NCI-H774 (cell line): ENCODE measurements at places on chromosomes 6 and 20.

DNA sequence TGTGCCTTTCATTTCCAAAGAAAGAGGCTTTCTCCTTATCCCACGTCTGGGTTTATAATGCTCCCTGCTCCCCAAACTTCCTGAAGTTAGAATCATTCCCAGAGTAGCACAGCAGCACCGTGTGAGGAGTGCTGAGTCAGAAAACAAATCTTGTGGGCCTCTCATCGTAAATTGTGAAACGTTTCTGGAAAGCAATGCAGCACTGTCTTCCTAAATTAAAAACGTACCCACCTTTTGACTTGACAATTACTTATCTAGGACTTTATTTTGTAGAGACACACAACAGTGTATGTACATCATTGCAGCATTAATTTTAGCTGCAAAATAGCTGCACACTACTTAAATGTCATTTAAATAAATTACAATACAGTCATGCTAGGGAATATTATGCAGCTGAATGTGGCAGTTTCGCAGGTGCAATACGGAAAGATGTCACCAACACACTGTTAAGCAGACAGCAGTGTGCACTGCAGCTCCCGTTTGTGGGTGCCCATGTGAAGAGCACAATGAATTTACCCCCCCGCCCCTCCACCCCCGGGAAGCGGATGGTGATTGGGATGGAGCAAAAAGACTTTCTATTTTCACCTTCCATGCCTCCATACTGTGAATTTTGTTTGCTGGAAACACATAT, 30.8 kb downstream of the RRBP1 start:
- no peak for DNase-seq

DNA sequence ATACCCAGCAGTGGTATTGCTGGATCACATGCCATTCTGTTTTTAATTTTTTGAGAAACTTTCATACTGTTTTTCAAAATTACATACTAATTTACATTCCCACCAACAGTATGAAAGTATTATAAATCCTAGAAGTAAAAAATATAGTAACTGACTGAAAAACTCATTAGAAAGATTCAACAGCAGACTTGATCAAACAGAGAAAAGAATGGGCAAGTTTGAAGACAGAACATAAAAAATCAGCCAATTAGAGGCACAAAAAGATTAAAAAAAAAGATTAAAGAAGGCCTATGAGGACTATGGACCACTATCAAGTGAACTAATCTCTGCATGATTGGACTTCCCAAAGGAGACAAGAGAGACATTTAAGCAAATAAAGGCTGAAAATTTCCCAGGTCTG, 144.0 kb upstream of the GRIK2 start:
- DNase-seq: no peak

- no peak for DNase-seq
Observed at GRCh38 chr6:9514146-9514545, 900.7 kb downstream of the TFAP2A start.

DNA sequence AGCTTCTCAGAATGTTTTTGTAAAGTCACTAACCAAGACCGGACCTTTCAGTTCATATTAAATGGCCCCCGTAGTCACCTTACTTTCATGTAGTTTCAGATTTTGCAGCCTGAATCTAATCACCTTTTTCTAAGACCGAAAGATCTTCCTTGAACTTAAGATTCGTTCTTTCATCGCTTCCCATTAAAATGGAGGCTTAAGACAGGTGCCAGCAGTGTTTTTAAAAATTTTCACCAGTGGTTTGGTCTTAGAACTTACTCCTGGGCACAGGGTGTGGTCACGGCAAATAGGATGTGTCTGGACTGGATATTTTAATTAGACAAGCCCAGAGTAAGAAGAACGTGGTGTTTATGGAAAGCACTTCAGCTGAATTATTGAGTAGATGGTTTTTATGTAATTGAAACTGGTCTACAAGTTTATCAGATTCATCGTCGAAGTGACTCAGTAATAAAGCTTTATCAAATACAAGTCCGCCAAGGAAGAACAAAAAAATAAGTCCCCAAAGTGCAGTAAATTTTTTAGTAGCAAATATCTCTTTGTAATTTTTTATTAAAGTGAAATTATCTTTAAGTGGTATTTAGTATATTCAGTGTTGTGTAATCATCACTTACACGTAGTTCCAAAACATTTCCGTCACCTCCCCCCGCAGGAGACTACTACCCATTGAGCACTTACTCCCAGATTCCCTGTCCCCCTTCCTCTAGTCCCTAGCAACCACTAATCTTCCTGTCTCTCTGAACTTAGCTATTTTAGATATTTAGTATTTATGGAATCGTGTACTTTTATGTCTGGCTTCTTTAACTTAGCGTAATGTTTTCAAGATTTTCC, 868 bp downstream of the SRSF3 start:
- DNase-seq: no peak

- DNase-seq: peak; percentile 27
Observed at GRCh38 chr6:156776470-156776839, 723 bp upstream of the ARID1B start.

- peak; percentile 78 for DNase-seq
Observed at GRCh38 chr6:159104163-159104925, 59.6 kb upstream of the TAGAP start.

- DNase-seq: no peak
Observed at GRCh38 chr6:166419286-166419685, 36.5 kb upstream of the MPC1 start.

DNA sequence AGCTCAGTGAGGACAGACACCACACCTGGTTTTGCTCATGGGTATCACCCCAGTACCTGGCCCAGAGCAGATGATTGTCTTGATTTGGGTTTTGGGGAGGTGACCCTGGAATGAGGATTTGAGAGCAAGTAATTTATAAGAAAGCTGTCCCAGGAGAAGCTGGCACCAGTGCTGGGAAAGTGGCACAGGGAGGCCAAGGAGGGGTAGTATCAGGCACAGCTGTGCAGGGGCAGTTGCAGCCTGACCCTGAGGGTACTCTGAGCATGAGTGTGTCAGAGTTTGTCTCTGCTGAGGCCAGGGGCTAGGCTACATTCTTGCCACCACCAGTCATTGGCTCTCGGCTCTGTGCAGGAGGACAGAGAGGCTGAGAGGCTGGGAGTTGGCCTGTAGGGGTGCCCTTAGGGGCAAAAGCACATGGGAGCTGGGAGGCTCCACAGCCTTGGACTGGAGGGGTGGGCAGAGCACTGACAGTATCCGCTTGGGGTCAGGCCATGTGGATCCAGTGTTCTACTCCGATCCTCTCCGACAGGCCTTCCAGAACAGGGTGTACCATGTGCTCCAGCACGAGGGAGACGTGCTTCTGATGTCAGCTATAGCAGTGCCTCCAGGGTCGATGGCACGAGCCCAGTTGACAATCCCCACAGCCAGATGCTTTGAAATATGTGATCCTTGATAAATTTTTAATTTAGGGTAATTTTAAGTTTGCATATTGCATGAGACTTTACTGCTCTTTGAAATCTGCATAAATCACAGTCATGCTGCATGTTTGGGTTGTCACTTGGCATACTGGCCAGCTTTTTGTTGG, 121.3 kb downstream of the PHACTR3 start:
- DNase-seq: no peak

- peak; percentile 25 for DNase-seq
Observed at GRCh38 chr6:101668496-101669030, 275.1 kb downstream of the GRIK2 start.

DNA sequence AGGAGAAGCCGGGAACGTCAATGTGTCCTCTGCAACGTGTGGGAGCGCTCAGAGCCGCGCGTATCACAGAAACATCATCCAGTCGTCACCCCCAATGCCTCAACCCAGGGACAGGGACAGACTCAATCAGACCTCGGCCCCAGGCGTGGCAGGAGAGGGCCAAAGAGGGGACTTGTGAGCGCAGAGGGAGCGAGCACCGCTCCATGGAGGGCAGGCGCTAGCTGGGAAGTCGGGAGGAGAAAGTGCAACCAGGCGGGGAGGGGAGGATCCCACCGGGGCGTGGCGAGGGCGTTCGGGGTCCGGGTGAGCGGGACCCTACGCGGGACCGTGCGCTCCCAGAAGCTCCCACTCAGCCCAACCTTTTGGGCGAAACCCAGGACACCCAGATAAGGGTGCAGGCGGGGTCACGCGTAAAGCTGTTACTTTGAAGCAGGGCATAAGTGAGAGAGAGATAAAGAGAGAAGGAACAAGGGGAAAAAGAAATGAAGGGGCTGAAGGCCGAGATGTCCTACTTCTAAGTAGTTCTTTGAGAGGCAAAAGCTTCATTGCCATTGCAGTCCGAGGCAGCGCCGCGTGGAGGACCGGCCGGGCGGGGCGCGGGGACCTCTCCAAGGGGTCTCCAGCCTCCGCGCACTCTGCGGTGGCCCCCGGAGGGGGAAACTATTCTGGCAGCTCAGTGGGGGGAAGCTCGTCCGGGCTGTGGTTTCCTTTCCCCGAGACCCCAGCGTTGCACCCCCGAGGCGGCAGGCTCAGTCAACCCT, 862 bp upstream of the SOBP start:
- DNase-seq: peak; percentile 67

DNA sequence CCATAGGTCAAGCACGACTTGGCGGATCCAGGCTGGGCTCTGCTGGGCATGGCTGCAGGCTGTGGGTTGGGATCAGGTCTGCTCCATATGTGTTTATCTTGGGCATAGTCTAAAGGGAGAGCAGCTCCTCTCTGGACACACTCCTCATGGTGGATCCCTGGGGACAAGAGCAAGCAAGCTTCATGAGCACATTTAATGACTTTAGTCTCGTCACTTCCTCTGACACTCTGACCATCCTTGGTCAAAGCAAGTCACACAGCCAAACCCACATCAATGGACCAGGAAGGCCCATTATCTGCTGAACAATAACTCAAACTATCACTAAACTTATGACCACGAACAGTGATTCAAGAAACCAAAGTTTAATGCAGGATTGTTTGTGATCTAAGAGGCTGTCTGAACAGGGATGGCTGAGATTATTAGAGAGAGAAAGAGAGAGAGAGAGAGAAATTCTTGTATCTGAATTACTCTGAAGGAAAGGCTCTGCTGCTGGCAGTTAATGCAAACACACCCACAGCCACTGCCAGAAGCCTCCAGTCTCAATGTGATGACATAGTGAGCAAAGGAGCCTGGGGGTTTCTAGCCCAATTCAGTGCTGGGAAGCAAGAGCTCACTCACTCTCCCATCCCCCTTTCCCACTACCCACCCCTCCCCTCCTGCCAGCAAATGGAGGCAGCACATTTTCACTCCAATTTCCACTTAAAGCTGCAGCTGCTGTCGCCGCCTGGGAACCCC, 490.2 kb upstream of the SULF2 start:
- DNase-seq: no peak

- DNase-seq: no peak
Observed at GRCh38 chr20:58219342-58219700, 9.1 kb downstream of the ANKRD60 start.

GRCh38 chr20:9985281-9985680, 49.5 kb upstream of the ANKEF1 start:
- DNase-seq: no peak

DNA sequence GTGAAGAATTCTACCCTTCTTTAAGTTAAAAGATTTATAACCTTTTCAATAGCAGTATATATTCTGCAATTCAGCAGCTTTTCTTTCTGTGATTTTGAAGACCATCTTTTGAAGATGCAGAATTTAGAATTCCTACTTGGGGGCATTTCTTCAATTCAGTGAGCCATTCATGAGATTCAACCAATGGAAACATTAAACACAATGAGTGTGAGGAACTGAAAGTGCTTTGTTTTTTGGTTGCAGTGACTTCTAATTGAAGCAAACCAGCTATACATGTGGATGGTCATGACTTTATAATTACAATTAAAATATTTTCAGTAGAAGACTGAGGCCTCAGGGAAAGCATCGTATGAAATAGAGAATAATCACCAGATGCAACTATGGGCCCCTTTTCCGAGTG, 108.3 kb downstream of the CARMIL1 start:
- DNase-seq: no peak

DNA sequence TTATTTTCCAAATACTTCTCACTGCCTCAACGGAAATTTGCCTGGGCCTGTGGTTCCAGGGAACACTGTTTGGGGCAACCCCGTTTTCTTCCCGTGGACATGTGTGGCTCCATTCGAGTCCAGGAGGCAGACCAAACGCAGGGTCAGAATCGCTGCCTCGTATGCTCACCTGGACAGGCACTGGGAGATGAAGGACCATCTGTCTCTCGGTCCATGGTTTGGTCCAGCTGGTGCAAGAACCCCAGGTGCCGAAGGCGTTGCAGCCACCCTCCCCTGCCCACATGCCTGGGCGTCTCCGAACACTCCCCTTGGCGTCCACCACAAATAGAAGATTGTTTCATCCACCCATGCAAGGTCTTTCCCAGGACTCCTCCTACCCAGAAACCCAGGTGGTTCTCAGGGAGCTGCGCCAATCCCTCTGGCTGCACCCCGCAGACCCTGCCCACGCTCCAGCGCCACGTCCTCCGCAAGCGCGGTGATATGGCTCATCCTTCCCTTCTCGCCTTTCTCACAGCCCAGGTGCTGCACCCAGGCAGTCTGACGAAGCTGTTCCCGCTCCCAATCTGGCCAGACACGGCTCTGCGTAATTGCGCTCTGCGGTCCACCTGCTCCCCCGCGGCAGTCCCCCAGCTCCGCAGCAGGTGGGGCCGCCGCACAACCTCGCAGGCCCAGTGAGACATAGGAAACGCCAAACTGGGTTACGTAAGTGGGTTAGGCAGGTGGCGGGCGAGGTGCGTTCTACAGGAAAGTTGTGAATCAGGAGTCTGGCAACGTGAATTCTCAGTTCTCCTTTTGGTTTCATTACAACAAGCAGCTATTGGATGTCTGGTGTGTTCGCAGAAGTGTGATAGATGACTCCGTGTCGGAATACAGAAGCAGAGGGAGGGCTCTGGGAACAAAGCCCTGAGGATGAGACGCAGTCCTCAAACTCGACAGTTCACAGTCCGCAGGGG, 146.2 kb upstream of the ECI2 start:
- peak; percentile 81 for DNase-seq

- DNase-seq: no peak
Observed at GRCh38 chr20:40410028-40410427, 279.0 kb downstream of the MAFB start.

DNA sequence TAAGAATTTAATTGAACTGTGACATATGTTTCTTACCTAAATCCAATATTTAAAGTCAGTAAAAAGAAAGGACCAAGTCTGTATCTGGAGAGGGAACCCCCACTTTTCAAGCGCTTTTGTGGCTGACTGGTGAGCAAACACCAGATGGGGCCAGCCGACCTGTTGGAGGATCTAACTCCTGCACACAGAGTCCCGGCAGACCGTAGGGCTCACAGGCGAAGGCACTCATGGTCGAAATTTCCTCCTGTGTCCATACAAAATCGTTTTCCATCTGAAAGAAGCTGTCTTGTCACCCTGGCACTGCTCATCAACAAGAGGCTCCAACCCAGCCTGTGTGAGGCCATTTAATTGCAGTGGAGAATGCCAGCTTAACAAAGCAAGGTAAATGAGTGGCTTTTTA, 94.0 kb downstream of the SCML4 start:
- no peak for DNase-seq
